Head of caudate nucleus (tissue), 42 donors: ENCODE measurements at places on chromosomes 5 and 9.

GRCh38 chr5:85533341-85534047 is 1084.2 kb upstream of the COX7C start:
- DNase-seq, result no peak

GRCh38 chr5:148471379-148471778 is 87.6 kb downstream of the FBXO38 start:
- no peak for DNase-seq

DNA sequence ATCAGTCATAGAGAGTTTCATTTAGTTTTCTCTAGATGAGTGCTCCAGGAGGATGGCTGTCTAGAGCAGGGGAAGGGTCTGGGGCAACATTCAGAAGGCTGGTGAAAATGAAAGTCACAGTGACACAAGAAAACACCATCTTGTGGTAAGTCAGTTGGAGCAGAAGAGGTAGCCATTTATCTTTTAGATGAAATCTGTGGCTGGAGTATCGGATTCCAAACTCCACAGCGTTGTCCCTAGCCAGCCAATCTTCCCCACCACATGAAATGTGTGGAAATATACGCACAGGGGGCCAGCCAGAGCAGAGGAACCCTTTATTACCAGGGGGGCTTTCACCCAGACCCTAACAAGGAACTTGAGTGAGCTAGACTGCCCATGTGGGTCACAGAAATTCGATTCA is 15.9 kb upstream of the TNFAIP8 start:
- DNase-seq, result no peak

- no peak for DNase-seq
Measured at GRCh38 chr5:146254223-146254622, 50.8 kb downstream of the RBM27 start.

DNA sequence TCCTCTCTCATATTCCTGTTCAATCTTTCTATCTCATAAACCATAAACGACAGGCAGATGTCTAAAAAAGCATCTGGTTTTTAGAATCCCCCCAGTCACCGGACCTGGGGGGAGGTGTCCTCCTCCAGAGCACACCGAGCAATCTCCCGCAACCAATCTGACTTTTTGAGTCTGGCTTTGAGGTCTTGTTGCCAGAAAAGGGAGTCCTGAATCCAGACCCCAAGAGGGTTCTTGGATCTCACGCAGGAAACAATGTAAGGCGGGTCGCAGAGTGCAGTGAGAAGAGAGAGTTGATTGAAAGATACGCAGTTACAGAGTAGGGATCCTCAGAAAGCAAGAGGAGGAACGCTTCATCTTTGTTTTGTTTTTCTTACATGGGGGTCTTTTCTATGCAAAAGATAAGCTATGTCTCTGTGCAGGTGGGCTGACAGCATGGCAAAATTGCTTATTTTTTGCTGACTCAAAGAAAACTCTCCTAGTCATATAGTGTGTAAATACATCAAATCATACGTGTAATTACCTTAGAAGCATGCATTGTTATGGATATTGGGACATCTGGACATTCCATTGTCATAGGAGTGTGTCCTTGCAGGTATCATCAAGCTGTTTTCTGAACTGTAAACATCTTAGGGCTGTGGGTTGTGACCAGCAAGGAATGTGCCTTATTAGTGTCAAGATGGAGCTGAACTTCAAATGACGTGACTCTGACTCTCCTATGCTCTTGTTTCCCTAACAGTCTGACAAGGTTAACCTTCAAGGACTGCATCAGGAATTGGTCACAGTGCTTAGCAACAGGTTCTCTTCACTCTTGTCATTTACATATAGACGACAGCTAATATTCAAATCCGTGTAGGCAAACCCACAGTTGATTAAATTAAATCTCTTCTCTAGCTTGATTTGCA is 159.3 kb upstream of the DAPK1 start:
- no peak for DNase-seq

DNA sequence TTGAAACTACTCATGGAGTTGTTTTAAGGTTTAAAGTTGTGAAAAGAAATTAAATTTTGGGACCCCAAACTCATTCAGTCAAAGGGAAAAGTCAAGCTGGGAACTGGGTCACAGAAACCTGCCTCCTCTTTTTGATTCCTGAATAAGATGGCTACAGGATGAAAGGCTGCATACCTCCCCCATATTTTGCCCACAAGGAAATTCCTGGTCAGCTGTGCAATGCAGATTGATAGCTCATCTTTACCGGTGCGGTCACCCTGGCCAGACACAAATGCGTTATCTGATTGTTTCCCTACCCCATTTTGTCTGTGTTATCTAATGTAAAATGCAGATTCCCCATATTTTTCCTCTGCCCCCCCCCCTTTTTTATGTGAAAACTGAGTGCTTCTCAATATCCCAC is 1.3 kb downstream of the HAVCR2 start:
- no peak for DNase-seq

DNA sequence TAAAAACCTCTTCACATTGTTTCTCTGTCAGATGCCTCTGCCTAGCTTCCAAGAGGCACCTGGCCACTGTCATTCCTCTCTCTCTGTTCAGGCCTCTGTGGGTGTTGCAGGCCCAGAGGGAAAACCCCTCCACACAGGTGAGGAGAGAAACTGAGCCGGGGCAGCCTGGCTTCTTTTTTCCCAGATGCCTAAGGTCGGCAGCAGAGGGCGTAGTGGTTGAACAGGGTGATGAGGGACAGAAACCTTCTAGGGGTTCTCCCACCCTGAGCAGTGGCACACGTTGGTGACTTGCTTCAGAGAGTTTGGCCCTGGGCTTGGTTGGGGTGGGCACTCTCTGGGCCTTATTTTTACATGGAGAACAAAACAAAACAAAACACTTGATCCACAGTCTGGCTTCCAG is 12.2 kb downstream of the IL9 start:
- no peak for DNase-seq

DNA sequence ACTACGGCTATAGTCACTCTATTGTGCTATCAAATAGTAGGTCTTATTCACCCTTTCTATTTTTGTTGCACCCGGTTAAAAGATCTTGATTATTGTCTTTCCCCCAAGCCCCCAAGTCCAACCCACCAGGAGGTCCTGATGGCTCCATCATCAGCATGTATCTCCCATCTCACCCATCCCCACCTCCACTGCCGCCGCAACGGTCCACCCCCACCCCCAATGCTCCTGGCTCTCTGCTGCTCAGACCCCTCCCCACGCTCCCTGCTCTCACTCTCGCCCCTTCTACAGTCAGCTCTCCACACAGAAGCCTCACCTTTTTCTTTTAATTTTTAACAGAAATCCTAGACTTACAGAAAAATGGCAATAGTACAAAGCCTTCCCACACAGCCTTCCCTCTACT is 51.5 kb upstream of the SH3PXD2B start:
- DNase-seq, result no peak

DNA sequence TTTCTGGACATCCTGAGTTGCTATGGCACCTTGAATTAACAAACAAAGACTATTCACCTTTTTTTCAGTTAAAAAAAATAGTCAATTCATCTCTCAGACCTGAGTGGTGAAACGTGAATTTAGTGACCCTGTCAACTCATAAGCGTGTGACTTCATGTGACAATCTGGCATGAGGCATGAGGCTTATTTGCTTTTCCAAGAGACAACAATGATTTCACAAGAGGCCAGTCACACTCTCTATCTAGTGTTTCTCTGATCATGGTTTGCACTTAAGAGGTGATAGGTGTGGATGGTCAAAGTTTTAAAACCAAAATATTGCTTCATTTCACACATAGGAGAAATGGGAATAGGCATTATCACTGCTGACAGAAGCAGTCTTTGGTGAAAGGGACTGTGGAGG is 559.6 kb upstream of the ACO1 start:
- no peak for DNase-seq
